ENCODE measurements at places on chromosomes 7 and 10. TPM values are rescaled to one million over a fixed set of nuclear protein-coding genes. Genes with fewer than 3 reads are reported as not detected.

GBX1 gene
- total RNA-seq: not detected

CTAGE4 gene
- 1.4 TPM for total RNA-seq

FAM25G gene
- not detected for total RNA-seq

LRRC18 gene
- total RNA-seq: not detected

AKR1C4 gene
- total RNA-seq: not detected

ADAMTS14 gene
- 0.11 TPM for total RNA-seq

SUN3 gene
- not detected for total RNA-seq

- no peak for DNase-seq
Observed at GRCh38 chr7:150357270-150357669, 11.4 kb upstream of the REPIN1 start.

DNA sequence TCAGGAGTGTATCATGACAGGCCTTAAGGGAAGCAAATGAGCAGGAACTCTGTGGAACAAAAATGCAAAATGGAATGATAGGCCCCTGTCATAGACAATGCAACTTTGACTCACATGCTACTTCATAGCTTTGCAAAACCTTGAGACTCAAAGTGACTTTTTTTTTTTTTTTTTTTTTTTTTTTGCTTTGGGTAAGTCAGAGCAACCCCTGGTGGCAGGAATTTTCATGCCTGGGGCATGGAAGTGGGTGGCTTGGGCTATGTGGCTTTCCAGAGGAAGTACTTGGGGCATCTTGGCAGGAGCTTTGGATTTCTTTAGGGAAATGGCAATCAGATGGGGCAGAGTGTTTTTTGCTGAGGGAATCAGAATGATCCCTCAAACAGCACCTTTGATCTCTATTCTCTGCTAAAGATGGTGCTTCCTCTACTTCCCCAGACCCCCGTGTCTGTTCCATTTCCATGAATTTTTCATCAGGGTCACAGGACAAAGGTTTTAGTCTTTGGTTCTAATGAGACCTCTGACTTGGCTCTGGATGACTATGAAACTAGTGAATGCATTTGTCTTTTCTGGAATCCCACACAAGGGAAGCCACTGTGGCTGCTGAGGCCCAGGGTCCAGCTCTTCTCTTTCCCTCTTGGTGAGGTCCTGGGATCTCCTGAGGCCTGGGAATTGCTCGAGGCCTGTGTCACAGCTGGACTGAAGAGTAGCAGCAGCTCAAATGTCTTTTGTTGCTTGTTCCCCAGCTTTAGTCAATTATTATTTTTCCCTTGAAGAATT is 62.8 kb downstream of the TACC2 start:
- DNase-seq: peak; percentile 40

DNA sequence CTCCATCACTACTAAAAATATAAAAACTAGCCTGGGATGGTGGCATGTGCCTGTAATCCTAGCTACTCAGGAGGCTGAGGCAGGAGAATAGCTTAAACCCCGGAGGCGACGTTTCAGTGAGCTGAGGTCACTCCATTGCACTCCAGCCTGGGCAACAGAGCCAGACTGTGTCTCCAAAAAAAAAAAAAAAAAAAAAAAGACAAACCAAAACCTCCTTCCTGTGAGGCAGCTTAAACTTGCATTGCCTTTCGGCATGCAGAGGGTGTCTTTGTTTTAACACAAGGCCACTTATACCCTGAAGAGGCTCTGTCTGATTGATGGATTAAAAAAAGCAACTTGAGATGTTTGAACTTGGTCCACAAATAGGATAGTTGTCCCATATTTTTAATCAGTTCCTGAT is 128.4 kb upstream of the RSU1 start:
- DNase-seq: no peak

- DNase-seq: no peak
Observed at GRCh38 chr7:27997188-27997707, 183.3 kb downstream of the JAZF1 start.

DNA sequence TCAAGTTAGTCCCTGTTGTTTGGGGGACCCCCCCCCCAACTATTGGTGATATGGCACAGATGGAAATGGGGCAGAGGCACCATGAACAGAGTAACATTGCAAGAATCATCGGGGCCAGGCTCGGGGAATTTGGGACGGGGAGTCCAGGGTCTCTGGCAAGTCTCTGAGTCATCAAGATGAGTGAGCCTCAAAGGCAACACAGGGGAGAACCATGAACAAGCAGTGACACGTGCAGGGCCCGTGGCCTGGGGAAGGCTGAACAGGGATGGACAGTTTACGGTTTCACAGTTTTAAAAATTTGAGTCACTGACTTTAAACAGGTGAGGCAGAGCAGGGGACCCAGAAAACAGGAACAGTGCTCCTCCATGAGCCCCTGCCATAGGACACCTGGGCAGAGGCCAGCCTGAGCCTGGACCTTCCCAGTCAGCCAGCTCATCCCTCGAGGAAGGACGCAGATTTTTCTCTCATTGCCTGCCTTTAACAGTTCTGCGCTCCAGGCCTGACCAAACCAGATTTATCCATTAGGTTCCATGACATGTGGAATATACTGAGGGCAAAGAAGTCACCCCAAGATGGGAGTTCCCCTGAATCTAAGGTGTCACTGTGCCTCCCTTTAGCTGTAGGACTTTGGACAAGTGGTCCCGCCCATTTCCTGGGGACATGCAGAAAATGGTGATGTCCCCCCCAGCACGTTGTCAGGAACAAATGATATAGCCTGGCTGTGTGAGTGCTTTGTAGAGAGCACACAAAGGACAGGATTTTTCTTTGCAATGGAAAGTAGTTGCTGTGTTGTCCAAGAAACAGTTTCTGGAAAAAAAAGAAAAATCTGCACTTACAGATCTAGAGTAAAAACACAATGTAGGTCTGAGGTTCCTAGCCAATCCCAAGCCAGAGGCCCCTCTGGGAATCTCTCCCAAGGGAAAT is 23.8 kb downstream of the CHST15 start:
- DNase-seq: no peak

DNA sequence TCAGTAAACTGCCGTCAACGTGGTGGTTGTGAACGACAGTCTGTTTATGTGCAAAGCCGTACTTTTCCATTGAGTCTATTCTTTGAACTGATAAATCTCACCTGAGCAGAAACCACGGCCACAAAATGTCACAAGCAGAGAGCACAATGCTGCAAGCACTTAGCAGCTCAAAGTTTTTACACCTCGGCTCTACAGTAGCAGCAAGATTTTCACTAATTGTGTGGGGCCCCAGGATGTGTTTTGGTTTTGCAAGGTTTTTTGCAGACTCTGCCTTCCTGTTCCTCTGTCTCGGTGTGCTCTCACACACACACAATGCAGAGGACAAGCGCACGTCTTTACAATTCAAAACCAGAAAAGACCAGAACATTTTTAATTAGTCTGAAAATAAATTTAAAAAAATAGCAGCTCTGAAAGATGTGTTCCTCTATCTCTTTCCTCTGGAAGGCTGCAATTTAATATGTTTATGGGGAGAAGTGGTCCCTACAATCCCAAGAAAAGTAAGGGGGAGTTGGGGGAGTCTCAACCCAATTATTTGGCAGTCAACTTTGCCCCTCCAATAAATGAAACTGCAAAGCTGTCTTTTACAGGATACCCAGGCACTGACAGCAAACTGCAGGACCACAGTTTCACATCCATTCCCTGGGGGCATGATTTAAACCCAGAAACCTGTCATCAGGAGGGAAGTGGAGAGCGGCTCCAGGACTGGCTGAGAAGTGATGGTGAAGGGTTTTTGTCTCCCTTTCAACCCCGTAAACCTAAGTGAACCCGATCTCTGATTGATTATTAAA is 73.8 kb upstream of the SFMBT2 start:
- DNase-seq: no peak

GRCh38 chr7:42232275-42232674 is 4.7 kb downstream of the GLI3 start:
- no peak for DNase-seq

DNA sequence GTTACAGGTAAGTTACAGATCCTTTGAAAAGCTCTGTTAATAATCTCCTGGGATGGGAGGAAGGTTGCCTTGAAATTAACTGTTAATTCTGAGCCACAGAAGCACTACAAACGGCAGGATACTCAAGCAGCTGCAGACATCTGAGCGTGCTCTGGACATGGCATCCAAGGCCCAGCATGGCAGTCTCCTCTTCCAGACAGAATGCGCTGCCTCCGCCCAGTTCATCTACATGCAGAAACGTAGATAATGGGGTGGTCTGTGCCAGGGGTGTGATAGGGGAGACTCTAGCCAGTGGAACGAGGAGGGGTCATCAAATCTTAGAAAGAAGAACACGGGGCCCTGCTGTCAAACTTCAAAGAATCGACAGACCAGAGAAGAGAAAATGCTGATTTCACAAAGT is 13.8 kb downstream of the VIPR2 start:
- no peak for DNase-seq

- no peak for DNase-seq
Observed at GRCh38 chr7:40571796-40572195, 437.0 kb downstream of the SUGCT start.

- DNase-seq: no peak
Observed at GRCh38 chr7:76356823-76357222, 2.0 kb downstream of the YWHAG start.

- no peak for DNase-seq
Observed at GRCh38 chr10:53088961-53089360, 316.4 kb upstream of the MBL2 start.

DNA sequence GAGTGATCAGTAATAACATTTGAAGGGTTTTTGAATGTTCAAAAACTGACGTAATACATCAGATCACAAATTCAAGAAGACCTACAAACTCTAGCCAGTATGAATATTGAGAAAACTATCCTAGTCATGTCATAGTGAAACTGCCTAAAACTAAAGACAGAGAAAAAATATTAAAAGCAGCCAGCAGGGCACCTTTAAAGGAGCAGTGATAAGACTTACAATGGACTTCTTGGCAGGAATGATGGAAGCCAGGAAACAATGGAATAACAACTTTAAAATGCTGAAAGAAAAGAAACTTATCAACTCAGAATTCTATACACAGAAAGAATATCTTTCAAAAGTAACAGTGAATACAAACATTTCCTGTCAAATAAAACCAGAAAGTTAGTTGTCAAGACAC is 78.3 kb upstream of the CTBP2 start:
- DNase-seq: no peak

Measured in ovary (tissue), 10 donors.